NCI-H1417 treated with DMSO at 0.1 percent for 48 hours (cell line): ENCODE measurements at places on chromosomes 3 and 15.

DNA sequence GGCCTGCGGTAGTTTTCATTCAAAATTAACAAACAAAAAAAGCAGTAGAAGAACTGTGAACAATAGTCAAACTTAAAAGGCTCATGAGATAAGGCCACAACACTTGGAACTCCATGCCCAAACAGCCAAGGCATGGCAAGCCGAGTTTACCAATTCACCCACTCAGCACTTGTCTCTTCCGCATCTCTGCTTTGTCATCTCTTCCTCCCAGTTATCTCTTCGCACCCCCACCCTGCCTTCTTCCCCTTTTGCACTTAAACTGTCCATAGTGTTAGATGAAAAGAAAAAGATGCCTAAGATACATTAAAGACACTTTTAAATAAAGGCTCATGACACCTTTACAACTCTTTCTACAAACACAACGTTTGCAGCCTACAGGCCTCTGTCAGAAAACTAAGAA is 11.1 kb downstream of the TLE3 start:
- no peak for DNase-seq

- DNase-seq: no peak
Measured at GRCh38 chr15:28955160-28955992, 69.6 kb downstream of the APBA2 start.

- no peak for DNase-seq
Measured at GRCh38 chr3:179168918-179169317, 20.8 kb downstream of the PIK3CA start.

DNA sequence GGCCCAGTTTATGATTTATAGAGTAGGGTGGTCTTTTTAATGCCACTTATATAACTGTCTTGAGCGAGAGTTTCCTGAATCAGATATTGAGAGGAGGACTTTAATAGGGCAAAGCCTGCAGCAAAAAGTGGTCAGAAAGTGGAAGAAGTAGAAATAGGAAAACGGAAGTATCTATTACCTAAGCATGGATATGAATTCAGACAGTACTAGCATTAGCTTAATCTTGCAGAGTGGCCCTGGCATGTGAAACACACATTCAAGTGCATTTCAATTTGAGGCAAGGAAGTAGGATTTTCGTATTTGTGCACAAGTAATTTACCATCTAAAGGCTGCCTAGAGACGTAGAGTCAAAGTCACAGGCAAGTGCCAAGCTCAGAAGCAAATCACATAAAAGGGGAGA is 622.3 kb downstream of the DIPK2A start:
- no peak for DNase-seq

GRCh38 chr3:174767406-174767805 is 91.7 kb upstream of the NAALADL2 start:
- no peak for DNase-seq

DNA sequence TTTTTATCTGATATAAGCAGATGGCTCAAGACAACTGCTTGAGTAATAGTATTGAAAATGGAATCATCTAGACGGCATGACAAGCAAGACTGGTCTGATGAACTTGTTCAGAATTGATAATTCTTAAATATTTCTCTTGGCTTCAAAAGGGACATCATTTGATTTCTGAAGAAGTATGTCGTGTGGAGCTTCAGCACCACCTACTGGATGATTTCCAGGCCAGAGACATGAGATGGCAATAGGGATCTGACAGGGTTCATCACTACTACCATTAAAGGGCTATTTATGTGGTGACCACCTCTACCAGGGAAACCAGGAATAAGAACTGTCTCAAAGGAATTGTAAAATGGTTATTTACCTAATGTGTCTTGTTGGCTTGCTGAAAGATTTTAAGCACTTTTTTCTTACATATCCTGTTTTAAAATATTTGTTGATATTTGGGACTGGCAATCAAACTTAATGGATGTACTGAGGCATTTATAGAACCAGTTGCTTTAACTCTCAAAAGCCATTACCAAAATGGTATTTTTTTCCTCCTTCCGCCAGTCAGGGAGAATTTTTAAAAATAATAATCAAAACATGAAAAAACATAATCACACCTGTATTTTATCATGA is 99.5 kb upstream of the FAM98B start:
- no peak for DNase-seq

DNA sequence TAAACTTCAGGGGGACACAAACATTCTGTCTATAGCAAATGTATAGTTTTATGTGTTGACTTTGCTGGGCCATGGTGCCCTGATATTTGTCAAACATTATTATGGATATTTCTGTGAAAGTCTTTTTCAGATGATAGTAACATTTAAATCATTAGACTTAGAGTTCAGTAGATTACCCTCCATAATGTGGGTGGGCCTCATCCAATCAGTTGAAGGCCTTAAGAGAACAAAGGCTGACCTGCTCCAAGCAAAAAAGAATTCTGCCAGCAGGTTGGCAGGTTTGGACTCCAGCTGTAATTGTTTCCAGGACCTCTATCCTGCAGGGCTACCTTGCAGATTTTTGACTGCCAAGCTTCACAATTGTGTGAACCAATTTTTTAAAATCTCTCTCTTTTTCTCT is 1250.9 kb downstream of the ROBO1 start:
- no peak for DNase-seq

- DNase-seq: no peak
Measured at GRCh38 chr15:65323071-65323511, 18.6 kb downstream of the RNU5B-1 start.

DNA sequence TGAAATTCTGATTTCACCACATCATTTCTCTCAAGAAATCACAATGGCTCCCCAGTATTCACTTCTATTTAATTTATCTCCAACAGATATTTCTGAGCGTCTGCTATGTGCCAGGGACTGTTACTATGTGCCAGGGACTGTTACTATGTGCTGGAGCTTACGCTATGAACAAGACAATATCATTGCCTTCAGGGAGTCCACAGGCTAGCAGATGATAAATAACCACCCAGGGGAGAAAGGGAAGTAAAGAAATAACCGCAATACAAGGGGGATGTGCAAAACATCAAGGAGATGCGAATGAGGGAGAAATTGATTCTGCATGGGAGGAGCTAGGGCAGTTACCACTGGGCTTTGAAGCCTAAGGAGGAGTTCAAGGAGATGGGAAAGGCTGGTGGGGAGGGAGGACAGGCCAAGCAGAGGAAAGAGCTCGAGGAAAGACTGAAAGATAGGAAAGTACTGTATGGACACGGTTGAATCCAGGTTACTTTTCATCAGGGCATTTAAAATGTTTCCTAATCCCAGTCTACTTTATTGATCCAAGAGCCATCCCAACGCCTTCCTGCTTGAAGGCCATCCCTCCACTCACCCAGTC is 2.5 kb downstream of the THSD4 start:
- DNase-seq: no peak

GRCh38 chr3:127209840-127210653 is 17.1 kb downstream of the PRR23E start:
- peak; percentile 6 for DNase-seq

DNA sequence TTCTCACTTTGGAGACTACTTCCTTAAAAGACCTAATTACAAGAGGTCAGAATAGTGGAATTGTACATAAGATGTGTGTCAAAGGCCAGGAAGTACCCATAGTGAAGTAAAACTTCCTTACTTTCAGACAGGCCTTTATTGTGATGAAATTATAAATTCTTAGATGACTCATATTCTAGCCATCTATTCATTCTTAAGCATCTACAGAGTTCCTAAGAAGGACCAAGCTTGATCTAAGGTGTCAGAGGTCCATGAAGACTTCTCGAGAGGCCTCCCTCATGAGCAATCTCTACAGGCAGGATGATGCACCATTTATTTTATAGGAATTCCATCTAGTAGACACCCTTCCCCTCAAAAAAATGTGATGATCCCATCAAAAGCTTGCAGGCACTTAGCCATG is 493.3 kb downstream of the MAGI1 start:
- DNase-seq: no peak

- DNase-seq: no peak
Measured at GRCh38 chr3:48715174-48715800, 1.7 kb downstream of the IP6K2 start.

DNA sequence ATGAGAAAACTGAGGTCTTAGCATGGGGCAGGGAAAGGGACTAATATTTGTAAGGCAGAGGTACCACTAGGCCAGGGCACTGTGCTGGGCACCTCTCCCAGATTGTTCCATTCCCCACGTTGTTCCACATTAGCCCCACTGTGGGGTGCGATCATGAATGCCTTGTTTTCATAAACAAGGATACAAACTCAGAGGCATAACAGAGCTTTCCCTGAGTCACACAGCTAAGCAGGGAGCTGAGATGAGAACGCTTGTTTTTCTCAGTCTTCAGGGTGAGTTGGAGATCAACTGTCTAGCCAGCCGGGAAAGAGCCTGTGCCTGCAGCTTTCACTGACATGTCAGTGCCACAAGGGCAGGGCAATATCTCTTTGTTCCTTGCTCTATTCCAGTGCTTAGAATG is 47.9 kb upstream of the ITGA11 start:
- DNase-seq: no peak

DNA sequence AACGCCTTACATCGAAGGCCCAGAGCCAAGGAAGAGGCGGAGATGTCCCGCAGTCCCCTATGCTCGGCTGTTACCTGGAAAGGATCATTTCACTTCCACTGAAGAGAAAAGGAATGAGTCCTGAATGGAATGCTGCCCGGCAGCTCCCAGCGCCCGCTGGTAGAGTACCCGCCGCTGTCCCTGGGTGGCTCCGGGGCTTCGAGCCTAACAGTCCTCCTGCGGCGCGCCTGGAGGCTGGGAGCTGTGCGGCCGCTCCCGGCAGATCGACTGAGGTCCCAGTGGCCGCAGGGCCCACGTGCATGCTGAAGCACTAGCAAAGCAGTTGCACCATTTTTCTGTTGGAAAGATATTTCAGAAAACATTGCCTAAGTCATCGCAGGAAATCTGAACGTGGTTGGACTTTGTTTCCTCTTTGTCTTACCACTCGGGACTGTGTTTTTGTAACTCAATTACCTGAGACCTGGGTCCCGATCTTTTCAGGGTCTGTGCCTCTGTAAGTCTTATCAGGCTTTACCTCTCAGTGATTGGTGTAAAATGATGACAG is 984 bp downstream of the RNU6-1 start:
- no peak for DNase-seq

DNA sequence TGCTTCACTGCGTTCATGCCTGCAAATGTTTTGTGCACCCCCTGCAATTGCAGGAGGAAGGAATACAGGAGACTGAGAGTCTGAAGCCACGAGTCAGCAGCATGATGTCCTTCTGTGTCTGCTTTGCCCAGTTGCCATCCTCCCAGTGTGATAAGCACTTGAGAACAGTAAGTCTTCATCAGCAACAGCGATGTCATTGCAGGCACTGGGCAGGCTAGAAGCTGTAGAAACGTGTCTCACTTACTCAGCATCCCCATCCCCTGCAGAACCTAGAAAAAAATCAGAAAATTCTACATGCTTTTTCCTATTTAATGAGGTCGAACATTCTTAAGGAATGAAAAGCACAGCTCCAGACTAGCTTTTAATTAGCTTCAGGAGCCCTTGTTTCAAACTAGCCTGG is 156.5 kb upstream of the LPP start:
- no peak for DNase-seq

- DNase-seq: no peak
Measured at GRCh38 chr15:60620708-60621107, 141.8 kb upstream of the ICE2 start.

DNA sequence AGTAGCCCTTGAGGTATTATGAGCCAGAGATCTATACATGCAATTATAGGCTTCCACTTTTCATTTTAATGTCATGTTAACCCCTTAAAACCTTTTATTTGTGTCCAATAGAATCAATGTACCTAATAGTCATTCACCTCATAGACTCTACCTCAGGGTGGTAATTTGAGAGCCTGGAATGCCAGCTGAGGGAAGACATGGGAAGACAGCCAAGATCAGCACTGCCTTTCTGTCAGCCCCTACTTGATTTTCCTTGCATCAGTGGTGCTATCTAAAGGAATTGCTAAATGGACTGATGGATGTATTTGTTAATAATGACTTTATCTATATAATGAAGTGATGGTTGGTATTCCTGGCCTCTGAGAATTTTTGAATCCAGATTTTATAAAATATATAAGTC is 113.3 kb upstream of the GBE1 start:
- no peak for DNase-seq

DNA sequence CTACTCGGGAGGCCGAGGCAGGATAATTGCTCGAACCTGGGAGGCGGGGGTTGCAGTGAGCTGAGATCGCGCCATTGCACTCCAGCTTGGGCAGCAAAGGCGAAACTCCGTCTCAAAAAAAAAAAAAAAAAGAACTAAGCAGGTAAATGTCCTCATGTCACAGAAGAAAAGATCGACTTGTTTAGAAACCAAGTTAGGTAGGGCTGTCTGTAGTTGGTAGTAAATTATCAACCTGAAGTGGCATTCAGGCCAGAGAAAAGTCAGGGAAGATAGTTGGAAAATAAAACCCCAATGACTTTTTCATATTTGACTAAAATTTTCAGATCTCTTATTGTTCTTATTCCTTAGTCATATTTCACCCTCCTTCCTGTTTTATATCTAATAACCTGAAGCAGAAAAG is 55.4 kb downstream of the ZNF609 start:
- no peak for DNase-seq

GRCh38 chr15:79519628-79520027 is 87.5 kb downstream of the MINAR1 start:
- DNase-seq: no peak

- DNase-seq: no peak
Measured at GRCh38 chr15:70510433-70510832, 252.9 kb downstream of the UACA start.

GRCh38 chr3:39937874-39938273 is 128.5 kb downstream of the MYRIP start:
- no peak for DNase-seq
